RPMI8226 (cell line): ENCODE measurements at places on chromosomes 1 and 21.

DNA sequence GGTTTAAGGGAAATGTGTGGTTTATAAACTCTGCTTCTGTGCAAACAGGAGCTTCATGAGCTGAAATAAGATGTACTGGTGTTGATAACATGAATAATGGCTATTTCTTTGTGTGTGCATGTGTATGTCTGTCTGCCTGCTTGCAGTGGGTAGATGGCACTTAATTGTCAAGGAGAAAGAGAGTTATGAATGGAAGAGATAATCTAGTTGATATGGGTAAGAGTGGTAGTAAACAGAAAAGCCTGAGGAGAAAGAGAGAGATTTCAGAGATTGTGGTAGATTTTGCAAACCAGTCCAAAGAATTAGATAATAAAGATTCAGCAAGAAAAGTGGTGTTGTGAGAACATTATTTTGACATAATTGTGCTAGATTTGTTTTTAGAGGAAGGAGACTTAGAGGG is 7.7 kb downstream of the SUCO start:
- no peak for DNase-seq

- DNase-seq: no peak
Measured at GRCh38 chr1:67795179-67795912, 37.9 kb downstream of the GNG12 start.

- DNase-seq: no peak
Measured at GRCh38 chr1:61295818-61296537, 213.6 kb downstream of the NFIA start.

DNA sequence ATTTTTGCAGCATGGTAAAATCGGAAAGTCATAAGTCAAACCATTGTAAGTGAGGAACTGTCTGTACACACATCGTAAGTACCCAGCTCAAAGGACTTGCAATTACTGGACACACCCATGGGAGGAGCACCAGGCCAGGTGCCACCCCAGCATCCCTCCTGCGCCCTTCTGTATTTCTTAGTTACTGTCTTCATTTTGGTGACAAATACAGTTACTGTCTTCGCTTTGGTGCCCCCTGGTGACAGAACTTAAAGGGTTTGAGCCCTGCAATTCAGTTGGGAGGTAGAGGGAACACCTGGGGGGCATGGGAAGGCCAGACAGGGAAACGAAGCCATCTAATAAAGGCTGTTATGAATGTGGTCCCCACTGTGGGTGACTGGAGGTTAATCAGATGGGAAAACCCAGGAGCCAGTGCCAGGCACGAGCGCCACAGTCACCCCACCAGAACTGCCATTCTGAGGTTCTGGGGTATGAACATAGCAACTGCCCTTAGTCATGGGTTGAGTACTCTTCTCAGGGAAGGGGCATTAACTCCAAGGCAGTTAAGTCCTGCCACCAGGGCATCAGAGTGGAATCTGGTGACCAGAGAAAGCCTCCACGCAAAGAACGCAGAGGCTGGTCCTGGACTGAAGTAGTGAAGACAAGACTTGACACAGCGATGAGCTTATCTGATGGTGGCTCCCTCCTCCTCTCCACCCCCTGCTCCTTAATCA is 612.9 kb downstream of the PTPRU start:
- peak; percentile 84 for DNase-seq

GRCh38 chr1:214838351-214838750 is 235.4 kb downstream of the CENPF start:
- DNase-seq: no peak

- DNase-seq: no peak
Measured at GRCh38 chr21:33339918-33340317, 15.1 kb downstream of the IFNAR1 start.

- DNase-seq: peak; percentile 33
Measured at GRCh38 chr1:183635099-183635605, 431 bp downstream of the ARPC5 start.

- no peak for DNase-seq
Measured at GRCh38 chr1:7046891-7047290, 261.6 kb downstream of the CAMTA1 start.

DNA sequence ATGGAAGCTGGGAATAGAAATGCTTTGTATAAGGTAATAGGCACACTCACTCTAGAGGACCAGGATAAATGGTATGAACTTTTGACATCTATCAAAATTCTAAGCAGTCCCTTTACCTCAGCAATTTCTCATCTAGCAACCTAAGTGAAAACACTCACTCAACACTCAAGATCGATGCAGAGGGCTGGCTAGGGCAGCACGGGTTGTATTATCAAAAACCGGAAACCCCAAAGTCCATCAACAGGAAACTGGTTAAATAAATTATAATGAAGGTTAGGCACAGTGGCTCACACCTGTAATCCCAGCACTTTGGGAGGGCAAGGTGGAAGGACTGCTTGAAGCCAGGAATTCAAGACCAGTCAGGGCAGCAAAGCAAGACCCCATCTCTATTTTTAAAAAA is 9.4 kb downstream of the USP48 start:
- peak; percentile 35 for DNase-seq

DNA sequence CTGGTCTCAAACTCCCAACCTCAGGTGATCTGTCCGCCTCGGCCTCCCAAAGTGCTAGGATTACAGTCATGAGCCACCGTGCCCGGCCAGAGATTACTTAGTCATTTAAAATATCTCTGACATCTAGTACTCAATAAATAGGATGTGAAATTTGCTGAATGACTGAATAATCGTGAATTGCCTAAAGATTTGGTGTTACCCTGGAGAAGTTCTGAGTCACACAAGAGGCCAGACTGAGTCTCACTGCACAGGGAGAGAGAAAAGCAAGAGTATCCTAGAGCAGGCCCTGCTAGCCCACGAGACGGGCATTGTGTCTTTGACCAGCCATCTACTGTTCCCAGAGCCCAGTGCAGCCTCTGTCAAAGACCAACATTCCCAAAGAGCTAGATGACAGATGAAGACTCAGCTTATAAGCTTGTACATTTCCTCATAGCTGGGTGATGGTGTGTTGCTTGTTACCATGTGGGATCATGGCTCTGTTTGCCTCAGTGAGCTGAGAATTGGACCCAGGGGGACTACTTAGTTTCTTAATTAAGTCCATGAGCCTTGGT is 5.6 kb upstream of the EIF4G3 start:
- DNase-seq: no peak

- peak; percentile 49 for DNase-seq
Measured at GRCh38 chr1:167455786-167456446, 62.4 kb downstream of the CD247 start.

DNA sequence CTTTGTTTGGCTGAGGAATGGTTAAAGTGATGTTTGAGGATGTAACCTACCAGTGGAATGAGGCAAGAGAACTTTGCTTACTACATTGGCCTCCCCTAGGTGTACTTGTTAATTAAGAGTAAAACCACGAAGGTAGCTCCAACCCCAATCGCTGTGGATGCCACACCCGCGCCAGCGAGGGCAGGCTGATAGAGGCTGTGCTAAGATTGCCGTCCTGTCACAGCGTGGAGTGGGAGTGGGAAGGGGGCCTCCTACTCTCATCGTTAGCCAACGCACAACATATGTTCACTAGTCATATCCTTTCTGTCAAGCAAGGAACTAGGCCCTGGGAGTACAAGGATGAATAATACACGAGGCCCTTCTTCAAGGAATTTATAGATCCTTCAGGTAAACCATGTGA is 99.6 kb downstream of the RUNX1 start:
- no peak for DNase-seq

GRCh38 chr1:155424091-155424490 is 103.4 kb downstream of the RUSC1 start:
- no peak for DNase-seq

GRCh38 chr1:6603915-6604558 is 1.4 kb upstream of the KLHL21 start:
- peak; percentile 35 for DNase-seq

DNA sequence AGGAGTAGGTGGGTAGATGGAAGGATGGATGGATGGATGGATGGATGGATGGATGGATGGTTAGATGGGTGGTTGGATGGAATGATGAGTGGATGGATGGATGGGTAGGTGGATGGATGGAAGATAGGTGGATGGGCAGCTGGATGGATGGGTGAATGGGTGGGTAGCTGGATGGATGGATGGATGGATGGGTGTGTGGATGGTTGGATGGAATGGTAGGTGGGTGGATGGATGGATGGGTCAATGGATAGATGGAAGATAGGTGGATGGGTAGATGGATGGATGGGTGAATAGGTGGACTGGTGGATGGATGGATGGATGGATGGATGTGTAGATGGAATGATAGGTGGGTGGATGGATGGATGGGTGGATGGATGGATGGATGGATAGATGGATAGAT is 164.0 kb upstream of the VAMP3 start:
- no peak for DNase-seq

DNA sequence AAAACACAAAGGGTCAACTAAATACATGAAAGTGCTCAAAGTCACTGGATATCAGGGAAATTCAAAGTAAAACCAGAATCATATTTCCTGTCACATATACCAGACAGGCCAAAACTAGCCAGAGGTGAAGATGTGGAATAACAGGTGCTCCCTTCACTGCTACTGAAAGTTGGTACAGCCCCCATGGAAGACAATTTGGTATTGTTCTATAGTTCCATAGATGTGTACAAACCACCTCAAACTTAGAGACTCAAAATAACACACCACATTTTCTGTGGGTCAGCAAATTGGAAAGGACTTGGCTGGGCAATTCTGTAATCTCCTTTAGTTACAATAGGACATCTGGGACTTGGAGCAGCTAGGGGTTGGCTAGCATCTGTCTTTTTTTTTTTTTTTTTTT is 24.5 kb upstream of the SOAT1 start:
- no peak for DNase-seq

DNA sequence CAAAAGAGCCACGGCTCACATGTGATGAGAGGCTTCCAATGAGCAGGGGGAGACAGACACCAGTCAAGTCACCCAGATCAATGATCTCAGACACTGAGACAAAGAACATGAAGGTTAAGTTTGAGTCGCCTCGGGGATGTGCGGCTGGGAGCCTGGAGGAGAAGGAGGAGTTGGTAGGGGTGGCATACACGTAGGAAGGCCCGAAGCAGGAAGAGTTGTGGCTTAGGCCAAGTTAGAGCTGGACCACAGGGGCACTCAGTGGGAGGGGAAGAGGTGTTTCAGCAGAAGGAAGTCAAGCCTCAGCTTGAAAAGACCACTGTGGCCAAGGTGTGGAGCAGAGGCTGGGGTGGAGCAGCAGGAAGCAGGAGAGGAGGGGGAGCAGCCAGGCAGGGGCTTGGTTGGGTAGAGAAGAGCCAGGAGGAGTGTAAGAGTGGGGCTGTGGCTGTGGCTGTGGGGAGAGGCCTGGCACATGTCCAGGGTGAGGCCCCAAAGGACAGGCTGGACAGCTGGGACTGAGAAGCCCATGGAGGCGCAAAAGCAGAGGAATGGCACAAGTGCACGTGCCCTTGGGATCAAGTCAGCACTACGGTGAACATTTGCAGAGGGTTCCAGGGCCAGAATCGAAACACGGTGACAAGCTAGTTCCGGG is 27.6 kb downstream of the CTNNBIP1 start:
- DNase-seq: no peak

- DNase-seq: no peak
Measured at GRCh38 chr1:228833911-228834688, 98.8 kb downstream of the RHOU start.

GRCh38 chr1:145977486-145978470 is 13.3 kb downstream of the POLR3GL start:
- DNase-seq: peak; percentile 89

DNA sequence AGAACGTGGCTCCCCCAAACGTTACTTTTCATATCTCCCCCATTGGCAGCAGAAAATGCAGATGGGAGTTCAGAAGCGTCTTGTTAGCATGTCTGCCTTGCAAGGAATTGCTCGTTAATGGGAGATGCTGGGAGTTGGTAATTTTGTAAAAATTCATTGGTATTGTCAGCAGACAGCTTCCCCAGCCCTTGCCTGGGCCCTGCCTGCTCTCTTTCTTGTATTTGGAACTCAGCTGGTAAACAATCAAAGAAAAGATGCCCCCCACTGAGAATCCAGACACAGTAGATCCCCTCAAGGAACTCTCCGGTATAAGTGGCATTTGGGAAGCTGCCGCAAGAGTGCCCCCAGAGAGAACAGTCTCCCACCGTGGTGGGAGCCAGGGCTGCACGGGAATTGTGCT is 94.4 kb upstream of the IGSF21 start:
- no peak for DNase-seq

DNA sequence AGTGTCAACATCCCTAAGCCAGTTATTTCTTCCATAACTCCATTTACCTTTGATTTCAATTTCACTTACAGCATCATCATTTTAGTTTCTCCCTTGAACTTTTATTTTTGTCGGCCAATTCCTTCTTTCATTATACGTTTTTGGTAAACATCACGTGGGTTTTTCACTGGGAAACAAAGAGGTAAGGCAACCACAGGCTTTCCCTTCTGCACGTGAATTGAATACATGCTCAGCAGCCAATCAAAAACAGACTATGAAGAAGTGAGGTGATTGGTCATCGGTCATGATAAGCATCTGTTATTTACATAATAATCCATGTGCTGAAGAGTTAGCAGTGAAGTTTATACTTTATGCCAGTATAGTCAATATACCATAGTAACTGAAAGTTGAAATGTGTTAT is 98.7 kb downstream of the NCAM2 start:
- DNase-seq: no peak

DNA sequence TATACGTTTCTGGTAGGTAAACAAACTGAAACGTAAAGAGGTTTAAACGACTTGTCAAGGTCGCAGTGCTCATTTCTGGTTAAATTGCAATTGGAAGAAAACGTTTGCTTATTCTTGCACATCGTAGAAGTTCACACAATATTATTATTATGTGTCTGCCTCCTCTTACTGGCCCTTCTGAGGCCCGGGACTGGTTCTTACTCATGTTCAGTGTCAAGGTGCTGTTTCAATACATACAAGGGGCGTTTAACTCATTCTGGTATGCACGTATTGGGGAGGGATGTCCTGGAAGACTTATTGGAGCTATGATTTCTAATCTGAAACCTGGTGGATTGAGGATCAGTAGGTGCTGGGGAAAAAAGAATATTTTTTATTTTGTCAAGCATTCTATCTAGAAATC is 932 bp downstream of the RPF1 start:
- no peak for DNase-seq

- no peak for DNase-seq
Measured at GRCh38 chr21:32136546-32136945, 142.3 kb downstream of the MIS18A start.

GRCh38 chr1:67348586-67349252 is 41.0 kb downstream of the IL12RB2 start:
- no peak for DNase-seq

GRCh38 chr1:43381612-43382011 is 8.0 kb downstream of the MED8 start:
- DNase-seq: no peak

- no peak for DNase-seq
Measured at GRCh38 chr1:98077691-98078090, 156.9 kb upstream of the DPYD start.

- DNase-seq: no peak
Measured at GRCh38 chr21:36246080-36246631, 73.8 kb upstream of the MORC3 start.

DNA sequence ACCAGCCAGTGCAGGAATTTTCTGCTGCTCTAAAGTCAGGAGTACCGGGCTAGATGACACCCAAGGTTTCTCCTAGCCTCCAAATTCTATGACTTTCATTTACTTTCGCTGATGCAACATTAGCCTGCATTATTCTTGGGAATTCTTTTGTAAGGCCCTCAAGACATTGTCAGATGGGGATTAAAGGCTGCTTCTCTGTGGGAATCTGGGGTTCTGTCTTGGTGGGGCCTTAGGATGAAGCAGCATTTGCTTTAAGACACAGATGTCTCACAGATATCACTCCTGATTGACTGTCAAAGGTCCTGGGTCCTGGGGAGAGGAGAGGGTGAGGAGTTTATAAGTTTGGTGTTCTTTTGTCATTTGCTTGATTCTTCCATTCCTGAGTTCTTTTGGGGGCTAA is 11.6 kb downstream of the PKP1 start:
- DNase-seq: no peak
